ENCODE measurements at places on chromosomes 2 and 18.

- no peak for DNase-seq
Measured at GRCh38 chr2:75287624-75288316, 88.5 kb upstream of the TACR1 start.

GRCh38 chr2:58098254-58099095 lies 51.9 kb downstream of the VRK2 start:
- no peak for DNase-seq

- DNase-seq = no peak
Measured at GRCh38 chr2:168119515-168120141, 127.8 kb downstream of the STK39 start.

- DNase-seq = no peak
Measured at GRCh38 chr2:134120406-134120732, 133.5 kb upstream of the MGAT5 start.

Data from GM12891 (cell line).